ENCODE measurements at places on chromosomes 2 and 18.

GRCh38 chr18:22830511-22830910 lies 102.6 kb upstream of the RBBP8 start:
- no peak for DNase-seq

GRCh38 chr2:202808754-202809153 lies 62.8 kb downstream of the ICA1L start:
- DNase-seq, result no peak

DNA sequence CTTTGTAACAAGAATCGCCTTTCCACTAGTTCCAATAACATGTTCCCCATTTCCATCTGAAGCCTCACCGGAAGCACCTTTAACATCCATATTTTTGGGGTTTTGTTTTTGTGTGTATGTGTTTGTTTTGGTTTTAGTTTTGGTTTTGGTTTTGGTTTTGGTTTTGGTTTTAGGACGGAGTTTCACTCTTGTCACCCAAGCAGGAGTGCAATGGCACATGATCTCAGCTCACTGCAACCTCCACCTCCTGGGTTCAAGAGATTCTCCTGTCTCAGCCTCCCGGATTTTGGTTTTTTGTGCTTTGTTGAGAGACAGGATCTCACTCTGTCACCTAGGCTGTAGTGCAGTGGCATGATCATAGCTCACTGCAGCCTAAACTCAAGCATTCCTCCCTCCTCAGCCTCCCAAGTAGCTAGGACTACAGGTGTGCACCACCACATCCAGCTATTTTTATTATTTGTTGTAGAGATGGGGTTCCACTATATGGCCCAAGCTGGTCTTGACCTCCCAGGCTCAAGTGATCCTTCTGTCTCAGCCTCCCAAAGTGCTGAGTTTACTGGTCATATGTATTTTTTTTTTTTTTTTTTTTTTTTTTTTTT lies 36.3 kb downstream of the TGOLN2 start:
- no peak for DNase-seq

- no peak for DNase-seq
Measured at GRCh38 chr2:213545964-213546475, 261.8 kb downstream of the SPAG16 start.

DNA sequence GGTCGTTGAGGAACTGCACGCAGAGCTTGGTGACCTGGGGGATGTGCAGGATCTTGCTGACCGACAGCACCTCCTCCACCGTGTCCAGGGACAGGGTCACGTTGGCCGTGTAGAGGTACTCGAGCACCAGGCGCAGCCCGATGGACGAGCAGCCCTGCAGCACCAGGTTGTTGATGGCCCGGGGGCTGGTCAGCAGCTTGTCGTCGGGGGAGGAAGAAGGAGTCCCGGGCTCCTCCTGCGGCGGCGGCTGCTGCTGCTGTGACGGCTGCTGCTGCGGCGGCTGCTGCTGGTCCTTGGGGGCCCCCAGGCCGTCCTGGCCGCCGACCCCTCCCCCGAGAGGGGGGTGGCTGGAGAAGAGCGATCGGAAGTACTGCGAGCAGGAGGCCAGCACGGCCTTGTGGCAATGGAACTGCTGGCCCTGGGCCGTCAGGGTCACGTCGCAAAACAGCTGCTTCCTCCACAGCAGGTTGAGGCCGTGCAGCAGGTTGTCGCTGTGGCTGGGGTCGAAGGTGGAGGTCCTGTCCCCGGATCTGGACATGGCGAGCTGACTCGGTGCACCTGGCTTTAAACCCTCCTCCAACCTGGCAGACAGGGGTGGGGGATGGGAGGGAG lies 2.7 kb downstream of the KLHL14 start:
- DNase-seq, result no peak

DNA sequence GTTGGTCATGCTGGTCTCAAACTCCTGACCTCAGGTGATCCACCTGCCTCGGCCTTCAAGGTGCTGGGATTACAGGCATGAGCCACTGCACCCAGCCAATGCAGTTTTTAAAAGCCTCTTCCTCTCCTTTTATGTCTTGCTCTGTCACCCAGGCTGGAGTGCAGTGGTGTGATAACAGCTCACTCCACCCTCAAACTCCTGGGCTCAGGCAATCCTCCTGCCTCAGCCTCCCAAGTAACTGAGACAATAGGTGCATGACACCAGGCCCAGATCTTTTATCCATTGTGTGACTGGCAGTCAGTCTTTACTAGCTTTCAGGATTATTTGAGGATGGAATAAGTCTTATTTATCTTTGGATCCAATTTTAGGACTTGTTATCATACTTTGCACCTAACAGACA lies 13.2 kb downstream of the KCTD18 start:
- DNase-seq, result no peak

- no peak for DNase-seq
Measured at GRCh38 chr18:37612524-37613252, 47.1 kb upstream of the CELF4 start.
